Coronary artery (tissue), 2 donors: ENCODE measurements at places on chromosomes 4 and X.

- no peak for DNase-seq
Measured at GRCh38 chrX:138946926-138947325, 235.4 kb upstream of the FGF13 start.

GRCh38 chr4:159273141-159273438 lies 170.2 kb downstream of the RAPGEF2 start:
- DNase-seq = no peak

- no peak for DNase-seq
Measured at GRCh38 chrX:93319609-93320008, 353.8 kb downstream of the NAP1L3 start.

DNA sequence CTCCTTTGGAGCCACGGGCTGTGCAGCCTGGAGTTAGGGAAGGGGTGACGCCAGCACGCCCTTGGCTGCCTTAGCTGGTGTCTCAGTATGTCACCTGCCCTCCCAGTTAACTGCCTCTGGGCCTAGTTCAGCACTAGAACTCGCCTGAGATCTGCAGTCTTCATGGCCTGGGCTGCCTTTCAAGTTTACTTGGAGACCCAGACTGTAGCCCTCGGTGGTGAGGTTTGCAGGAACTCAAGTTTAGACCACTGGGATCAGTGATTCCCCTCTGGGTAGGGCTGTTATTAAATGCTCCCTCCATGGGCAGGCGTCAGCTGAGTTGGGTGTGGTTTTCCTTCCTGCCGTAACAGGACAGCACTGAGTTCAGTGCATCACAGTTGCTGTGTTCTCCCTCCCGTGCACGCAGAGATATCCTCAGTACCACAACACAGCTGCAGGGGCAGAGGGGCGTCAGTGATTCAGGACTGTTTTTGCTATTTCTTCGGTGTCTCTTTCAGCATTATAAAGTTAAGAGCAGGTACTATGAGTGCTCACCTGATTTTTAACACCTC lies 30.5 kb downstream of the PLAC8 start:
- DNase-seq = no peak

DNA sequence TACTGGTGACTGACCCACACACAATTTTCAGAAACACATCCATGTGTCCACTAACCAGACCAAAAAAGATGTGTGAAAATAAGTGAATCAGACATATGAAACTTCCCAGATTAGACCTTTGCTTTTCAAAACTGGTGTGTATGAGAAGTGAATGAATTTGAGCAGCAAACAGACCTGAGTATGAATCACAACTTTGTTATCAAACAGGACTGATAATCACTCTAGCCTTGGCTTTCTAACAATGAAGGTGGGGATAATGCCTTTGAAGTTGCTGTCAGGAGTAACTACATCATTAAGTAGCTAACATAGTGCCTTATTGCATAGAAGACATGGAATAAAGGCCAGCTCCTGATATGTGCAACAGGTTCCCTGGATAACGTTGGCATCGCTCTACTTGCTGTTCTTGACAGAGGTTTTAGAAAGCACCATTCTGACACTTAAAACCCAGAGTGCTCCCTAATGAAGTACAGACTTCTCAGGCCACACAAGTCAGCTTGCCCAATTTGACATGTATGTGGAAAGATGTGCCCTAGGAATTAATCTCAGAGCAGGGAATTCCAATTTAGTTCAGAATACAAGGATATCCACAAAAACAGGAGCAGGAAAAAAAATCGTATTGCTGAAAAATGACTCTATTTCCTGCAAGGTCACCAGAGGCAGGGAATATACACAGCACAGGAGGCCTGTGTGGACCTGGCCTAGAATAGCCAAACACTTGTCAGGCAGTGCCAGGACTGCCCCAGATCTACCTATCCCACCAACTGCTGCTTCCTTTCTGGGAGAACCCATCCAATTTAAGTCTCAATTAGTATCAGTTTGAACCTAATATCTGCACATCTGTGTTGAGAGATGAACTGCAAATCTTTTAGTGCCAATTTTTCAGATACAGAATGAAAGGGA lies 87.7 kb downstream of the MAML3 start:
- DNase-seq = no peak

DNA sequence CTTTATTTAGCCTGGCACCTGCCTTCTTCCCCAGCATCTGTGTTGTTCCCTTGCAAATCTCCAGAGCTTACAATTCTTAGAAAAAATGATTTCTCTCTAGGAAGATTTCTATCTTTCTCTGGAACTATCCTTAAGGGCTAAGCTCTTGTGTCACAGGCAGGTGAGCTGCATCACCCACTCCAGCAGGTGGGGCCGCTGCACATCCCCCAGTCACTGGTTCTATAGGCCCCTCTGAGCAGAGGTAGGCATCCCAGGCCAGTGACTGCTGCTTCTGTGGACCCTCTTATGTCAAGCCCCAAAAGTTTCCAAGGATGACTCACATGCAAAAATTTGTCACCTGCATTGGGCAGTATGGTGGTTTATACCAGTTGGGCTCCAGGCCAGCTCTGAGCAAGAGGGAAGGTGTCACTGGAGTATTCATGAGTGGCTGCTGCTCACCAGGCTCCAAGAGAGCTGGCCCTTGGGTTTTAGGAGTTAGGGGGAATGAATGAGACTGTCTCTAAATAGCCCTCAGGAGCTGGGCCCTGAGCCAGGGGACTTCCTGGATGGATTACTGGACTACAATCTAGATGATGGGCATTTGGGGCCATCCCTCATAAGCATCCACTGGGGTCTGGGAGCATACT lies 208.1 kb upstream of the EOLA2 start:
- no peak for DNase-seq

- DNase-seq = no peak
Measured at GRCh38 chr4:8938137-8938536, 66.5 kb upstream of the HMX1 start.

DNA sequence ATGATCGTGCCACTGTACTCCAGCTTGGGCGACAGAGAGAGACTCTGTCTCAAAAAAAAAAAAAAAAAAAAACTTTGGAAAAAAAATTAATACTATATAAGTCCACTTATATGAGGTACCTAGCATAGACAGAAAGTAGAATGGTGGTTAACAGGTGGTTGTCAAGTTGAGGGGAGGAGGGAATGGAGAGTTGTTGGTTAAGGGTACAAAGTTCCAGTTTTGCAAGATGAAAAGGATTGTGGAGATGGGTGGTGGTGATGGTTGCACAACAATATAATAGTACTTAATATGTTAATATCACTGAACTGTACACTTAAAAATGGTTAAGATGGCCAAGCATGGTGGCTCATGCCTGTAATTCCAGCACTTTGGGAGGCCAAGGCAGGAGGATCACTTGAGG lies 4.1 kb upstream of the IL9R start:
- no peak for DNase-seq

- DNase-seq = no peak
Measured at GRCh38 chr4:1354136-1354982, 7.4 kb downstream of the UVSSA start.

DNA sequence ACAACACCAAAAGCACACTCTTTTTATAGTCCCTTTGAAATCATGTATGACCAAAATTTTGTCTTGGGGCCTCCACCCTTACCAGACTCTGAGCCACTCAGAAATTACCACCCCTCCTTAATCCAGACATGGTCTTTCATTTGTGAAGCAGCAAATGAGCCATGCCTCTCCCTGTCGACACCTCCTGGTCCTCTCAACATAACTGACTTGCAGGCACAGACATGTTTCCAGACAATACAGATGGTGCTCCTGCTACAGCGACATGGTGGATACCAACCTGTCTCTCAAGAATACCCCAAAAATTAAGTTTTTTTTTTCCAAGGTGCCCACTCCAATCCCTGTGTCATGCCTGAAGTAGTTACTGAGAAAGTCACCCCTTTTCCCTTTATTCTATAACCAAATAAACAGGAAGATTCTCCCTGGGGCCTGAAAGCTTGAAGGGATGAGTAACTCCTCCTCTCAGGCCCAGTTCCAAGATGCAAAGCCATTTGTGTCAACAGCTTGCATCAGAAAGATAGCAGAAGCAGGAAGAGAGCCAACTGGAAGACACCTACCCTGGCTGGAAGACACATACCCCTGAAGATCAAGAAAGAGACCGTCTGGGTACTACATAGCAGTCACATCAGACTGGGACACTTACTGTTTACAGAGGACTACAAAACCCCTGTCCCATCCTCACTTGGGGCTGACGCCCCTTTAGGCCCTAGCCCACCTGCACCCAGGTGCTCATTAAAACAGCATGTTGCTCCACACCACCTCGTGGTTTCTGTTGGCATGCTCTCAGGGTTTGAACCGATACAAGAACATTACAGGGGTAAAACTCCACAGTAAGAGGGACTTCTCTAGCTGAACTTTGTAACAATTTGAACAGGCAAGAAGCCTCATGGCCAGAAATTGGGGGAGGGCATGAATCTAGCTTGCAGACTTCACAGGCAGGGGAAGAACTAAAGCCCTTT lies 5.5 kb upstream of the UGT2B17 start:
- no peak for DNase-seq

DNA sequence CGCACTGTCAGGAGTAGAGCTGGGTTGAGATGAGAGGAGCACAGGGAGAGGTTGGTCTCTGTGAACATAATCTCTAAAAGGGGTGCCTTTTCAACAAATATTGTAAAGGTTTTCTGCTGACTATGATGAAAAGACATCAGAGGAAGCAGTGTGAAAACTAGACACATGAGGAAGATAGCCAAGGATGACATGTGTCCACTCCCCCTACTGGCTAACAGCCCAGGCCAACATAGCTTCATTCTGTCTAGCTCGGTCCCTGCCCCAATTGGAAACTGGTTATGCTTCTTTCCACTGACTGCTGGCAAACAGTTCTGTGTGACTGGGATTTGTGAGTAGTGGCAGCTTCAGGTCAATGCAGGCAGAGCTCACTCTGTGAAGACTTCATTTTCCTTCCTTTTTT lies 115.4 kb upstream of the ESX1 start:
- no peak for DNase-seq

DNA sequence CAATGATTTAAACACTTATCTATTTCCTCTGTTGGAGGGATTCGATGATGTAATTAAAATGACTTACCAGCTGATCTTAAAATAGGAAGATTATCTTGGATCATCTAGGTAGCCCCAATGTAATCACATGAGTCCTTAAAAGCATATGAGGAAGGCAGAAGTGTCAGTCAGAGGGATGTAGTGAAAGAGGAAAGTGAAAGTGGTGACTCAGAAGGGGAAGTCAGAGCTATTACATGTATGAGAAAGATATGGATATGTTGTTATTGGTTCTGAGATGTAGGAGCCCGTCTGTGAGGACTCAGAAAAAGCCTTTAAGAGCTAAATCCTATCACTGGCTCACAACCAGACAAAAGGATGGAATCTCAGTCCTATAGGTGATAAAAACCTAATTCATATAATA lies 456.4 kb downstream of the DACH2 start:
- DNase-seq = no peak

GRCh38 chrX:107823456-107823855 lies 2.2 kb upstream of the MID2 start:
- DNase-seq = no peak

DNA sequence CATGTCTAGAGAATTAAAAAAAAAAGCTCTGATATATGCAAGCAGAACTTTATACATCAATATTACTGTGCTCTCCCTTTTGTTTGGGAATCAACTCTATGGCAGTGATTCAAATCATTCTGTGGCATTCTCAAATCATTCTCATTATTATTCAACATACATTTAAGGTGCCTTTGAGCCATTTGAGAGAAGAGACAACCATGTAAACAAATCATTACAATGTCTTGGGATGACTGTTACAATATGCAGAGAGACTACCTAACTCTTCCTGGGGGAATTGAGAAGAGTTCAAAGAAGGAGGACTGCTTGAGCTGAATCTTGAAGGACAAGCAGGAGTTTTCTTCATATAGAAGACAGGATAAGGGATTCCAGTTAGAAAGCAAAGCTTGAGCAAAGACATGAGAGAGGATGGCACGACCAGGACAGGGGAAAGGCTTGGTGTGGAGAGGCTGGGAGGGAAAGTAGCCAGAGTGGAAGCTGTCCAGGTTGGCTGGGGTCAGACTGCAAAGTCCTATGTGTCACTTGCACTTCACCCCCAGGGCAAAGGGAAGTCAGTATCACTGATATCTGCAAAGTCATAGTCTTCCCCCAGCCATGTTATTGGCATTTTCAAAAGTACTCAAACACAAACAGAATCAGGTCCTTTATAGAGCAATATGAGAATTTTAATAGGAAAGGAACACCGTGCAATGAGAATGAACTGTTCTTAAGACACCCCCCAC lies 9.0 kb downstream of the SEC24D start:
- no peak for DNase-seq

GRCh38 chr4:152398060-152398459 lies 137.8 kb downstream of the FBXW7 start:
- no peak for DNase-seq

GRCh38 chr4:11512871-11513270 lies 84.2 kb upstream of the HS3ST1 start:
- DNase-seq = no peak

DNA sequence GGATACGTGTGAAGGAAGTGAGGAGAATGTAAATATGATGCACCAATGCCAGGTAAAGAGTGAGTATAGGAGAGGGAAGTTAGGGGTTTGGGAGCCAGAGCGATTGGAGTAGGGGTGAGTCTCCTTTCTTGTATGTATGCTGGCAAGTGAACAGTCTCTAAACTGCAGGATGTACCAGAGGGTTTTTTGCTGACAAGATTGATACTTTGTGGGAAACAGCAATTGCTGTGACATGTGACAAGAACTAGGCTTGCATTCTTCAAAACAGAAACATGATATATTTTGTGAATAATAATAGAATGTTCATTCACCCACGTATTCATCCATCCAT lies 706 bp downstream of the CHIC1 start:
- DNase-seq = no peak

DNA sequence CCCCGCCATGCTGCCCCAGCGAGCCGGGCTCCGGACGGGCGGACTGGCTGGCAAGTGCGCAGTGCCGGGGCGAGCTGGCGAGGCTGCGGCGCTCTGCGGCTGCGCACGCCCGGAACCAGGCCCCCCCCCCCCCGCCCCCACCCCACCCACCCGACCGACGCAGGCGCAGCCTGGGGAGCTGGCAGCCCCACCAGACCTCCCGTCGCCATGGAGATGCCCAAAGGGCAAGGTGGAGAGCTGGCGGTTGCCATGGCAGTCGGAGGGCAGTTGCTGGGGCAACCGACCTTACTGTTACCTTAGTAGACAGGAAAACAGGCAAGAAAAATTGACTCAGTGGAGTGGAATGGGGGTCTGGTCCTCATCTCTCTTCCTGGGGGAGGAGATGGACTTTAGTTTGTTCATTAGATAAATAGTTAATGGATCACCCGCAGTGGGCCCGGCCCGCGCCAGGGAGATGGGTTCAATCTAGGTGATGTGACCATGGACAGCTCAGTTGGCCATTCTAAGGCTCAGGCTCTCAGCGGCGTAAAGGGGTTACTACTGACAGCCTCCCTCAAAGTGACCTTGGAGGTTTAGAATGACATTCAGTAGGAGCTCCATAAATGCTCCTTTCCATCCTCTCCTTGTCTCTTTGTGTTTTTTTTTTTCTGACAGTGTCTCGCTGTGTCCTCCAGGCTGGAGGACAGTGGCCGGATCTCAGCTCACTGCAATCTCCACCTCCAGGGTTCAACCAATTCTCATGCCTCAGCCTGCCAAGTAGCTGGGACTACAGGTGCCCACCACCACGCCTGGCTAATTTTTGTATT lies at the start of gene PCSK1N:
Gene PCSK1N, minus strand, starts transcription at position 87 of the 806 bp plus-strand sequence. Its CDS starts 78 bp downstream, at position 9.
- no peak for DNase-seq

GRCh38 chr4:113781439-113782040 lies 20.0 kb upstream of the CAMK2D start:
- no peak for DNase-seq

GRCh38 chrX:47573341-47574075 lies 8.7 kb upstream of the TIMP1 start:
- no peak for DNase-seq
